ENCODE measurements at places on chromosomes 2 and 18. TPM values are rescaled to one million over a fixed set of nuclear protein-coding genes. Genes with fewer than 3 reads are reported as not detected.

Gene GKN1
- total RNA-seq, result not detected

Gene LINC00305
- total RNA-seq, result not detected

Gene RAMP1
- total RNA-seq, result 49.0 TPM

Gene KCNS3
- total RNA-seq, result 20.3 TPM

DNA sequence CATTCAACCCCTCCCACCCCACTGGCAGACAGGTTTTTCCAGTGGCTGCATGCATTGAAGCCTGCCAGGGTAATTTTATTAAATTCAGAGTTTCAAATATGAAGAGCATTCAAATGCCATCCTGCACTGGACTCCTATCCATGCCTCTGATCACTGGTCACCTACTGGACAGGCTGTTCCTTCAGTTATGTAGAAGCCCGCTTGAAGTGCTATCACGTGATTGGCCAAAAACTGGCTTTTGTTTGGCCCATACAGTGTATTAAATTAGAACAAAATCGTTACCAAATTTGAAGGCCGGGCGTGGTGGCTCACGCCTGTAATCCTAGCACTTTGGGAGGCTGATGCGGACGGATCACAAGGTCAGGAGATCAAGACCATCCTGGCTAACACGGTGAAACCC lies 464.1 kb downstream of the TSN start:
- DNase-seq, result no peak

DNA sequence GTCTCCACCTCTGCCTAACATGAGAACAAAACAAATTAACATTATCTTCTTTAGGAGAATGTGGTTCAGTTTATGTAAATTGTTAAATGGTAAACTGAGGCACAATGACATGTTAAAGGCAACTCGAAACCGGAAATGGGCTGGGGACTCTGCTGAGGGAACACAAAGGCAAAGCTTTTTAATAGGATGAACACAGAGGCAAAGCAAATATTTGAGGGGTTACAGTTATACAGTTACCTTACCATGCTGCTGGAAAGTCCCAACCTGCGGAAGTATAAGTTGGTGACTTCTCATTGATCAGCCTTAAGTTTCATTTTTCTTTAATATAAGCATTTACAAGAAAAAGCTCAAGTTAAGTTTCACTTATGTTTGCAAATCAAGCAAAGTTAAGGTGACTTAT lies 195.0 kb downstream of the DLGAP1 start:
- DNase-seq, result no peak

DNA sequence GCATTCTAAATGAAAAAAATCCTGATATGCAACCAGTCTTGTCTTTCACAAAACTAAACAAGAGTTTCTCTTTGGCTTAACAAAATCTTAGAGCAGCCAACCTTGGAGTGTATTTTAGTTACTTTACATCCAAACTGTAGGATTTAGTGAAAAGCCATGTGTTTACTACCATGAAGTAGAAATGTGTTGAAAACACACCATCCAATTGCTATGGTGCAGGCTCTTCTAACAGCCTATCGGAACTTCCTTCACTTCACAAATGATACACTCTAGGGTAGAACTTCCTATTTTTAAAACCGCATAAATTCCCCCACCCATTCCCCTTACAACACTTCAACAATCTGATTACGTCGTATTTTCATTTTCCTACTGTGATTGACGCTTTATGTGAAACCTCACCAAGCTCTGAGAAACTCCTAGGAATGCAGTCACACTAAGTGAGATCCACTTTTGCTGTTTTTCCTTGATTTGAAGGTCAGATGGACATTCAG lies 74.4 kb upstream of the MAP4K4 start:
- DNase-seq, result no peak

- DNase-seq, result no peak
These were observed 53.6 kb upstream of the PKDCC start for GRCh38 chr2:41994233-41994637.

- no peak for DNase-seq
These were observed 67.2 kb upstream of the NPAS2 start for GRCh38 chr2:100752628-100753333.

DNA sequence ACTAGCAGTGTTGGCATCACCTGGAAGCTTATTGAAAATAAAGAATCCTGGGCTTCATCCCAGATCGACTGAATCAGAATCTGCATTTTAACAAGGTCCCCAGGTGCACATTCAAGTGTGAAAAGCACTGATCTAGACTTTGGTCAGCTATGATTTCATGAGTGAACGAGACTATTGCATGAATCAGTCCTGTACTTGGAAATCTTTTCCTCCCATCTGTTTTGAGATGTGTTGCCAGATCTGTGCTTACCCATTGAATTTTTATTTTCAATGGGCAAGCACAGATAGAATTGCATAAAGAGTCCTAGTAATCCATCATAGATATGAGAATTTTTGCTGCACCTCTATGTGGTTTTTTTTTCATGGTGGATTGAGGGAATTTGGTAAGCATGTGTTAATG lies 64.0 kb downstream of the PMS1 start:
- DNase-seq, result no peak

DNA sequence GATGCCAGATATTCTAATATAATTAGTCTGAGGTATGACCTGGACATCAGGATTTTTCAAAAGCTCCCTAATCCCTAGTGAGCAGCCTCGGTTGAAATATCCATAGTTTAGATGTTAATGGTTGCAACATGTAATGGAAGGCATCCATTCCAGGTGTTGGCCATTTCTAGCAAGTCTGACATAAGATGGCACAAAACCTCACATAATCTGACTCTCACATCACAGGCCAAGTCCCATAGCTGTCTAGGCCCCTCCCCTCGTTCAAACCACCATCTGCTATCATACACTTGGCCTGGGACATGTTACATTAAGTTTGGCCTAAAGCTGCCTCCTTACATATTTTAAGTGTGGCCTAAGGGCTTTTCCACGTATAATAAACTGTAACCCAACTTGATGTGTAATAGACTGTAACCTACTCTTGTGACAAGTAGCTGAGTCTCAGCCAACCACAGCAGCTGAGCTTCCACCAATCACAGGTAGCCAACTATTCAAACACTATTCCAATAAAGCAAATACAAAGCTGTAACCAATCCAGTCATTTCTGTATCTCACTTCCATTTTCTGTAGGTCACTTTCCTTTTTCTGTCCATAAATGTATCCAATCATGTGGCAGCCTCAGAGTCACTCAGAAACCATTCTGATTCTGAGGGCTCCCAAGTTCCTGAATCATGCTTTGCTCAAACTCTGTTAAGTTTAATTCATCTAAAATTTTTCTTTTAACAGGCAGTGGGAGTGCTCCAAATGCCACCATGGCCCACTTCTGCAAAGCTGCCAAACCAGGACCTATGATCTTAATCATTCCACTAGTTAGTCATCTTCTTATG lies 59.4 kb downstream of the ADD2 start:
- no peak for DNase-seq

GRCh38 chr2:101828257-101828656 lies 130.8 kb downstream of the MAP4K4 start:
- DNase-seq, result no peak
